ENCODE measurements at places on chromosomes 2 and 18.
A peak's percentile ranks its signal among the peaks of the same experiment; 100 is the strongest.

- no peaks in the 10 kb centered on the region for H3K27me3 ChIP-seq
- H3K4me3 ChIP-seq = no peak overlapping the region
- H3K27ac ChIP-seq = no peak overlapping the region
- H3K4me1 ChIP-seq = no peaks in the 10 kb centered on the region
- no peak for DNase-seq
- H3K36me3 ChIP-seq = no peaks in the 10 kb centered on the region
Observed at GRCh38 chr18:39007031-39007902, 1441.7 kb upstream of the CELF4 start.

GRCh38 chr18:80119111-80119510 is 10.0 kb downstream of the ADNP2 start:
- H3K4me3 ChIP-seq = no peak overlapping the region
- no peak for DNase-seq
- H3K4me1 ChIP-seq = peaks cover 15% of the 10 kb centered on the region
- H3K27ac ChIP-seq = no peak overlapping the region
- peaks cover 20% of the 10 kb centered on the region for H3K36me3 ChIP-seq

DNA sequence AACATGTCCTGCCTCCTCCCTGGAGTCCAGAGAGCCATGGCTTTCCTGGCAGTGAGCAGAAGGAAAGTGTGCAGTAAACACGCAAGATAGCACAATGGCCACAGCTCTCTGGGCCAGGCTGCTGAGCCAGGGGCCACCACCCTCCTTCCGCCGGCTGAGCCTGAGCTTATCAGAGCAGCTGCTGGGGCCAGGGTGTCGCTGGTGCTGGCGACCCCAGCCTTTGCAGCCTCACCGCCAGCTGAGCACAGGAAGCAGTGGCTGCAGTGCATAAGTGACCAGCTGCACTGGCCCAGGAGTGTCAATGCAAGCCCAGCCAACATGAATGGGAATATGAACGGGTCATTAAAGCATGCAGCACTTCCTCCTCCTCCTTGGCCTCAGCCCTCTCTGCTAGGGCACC is 172.0 kb downstream of the ZFP36L2 start:
- no peak overlapping the region for H3K4me3 ChIP-seq
- DNase-seq = no peak
- peaks cover 2% of the 10 kb centered on the region for H3K36me3 ChIP-seq
- peaks cover 15% of the 10 kb centered on the region for H3K4me1 ChIP-seq
- peaks cover 20% of the 10 kb centered on the region for H3K27me3 ChIP-seq
- no peak overlapping the region for H3K27ac ChIP-seq

GRCh38 chr2:86064006-86064405 is 41.7 kb downstream of the POLR1A start:
- H3K27me3 ChIP-seq = no peaks in the 10 kb centered on the region
- no peak for DNase-seq
- H3K36me3 ChIP-seq = peaks cover 69% of the 10 kb centered on the region
- H3K4me3 ChIP-seq = no peak overlapping the region

DNA sequence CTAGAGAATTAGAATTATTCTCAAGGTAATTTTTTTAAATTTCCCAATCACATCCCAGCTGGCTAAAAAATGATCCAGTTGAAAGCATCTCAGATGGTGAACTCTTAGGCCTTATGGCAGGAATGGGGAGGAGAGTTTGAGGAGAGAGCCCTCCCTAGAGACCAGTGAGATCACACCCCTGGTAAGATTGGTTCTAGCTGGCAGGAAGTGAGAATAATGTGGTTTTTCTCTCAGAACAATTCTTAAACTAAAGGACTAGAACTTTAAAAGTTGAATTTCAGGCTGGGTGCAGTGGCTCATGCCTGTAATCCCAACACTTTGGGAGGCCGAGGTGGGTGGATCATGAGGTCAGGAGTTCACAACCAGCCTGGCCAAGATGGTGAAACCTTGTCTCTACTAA is 120.2 kb downstream of the MYO3B start:
- peak; percentile 3 for DNase-seq
- peaks cover 6% of the 10 kb centered on the region for H3K4me1 ChIP-seq
- H3K27ac ChIP-seq = no peak overlapping the region

GRCh38 chr2:129733579-129733978 is 245.9 kb upstream of the RAB6C start:
- DNase-seq = no peak
- H3K4me3 ChIP-seq = no peak overlapping the region
- no peaks in the 10 kb centered on the region for H3K27me3 ChIP-seq

- H3K27ac ChIP-seq = peak overlapping the region; percentile 81
- peaks cover 29% of the 10 kb centered on the region for H3K4me1 ChIP-seq
- H3K27me3 ChIP-seq = no peaks in the 10 kb centered on the region
- no peaks in the 10 kb centered on the region for H3K36me3 ChIP-seq
- peak; percentile 10 for DNase-seq
Observed at GRCh38 chr2:148614322-148615049, 30.1 kb upstream of the EPC2 start.

- H3K27ac ChIP-seq = no peak overlapping the region
- H3K36me3 ChIP-seq = no peaks in the 10 kb centered on the region
- DNase-seq = no peak
- no peak overlapping the region for H3K4me3 ChIP-seq
- no peaks in the 10 kb centered on the region for H3K4me1 ChIP-seq
Observed at GRCh38 chr2:61736953-61737352, 116.9 kb downstream of the FAM161A start.

DNA sequence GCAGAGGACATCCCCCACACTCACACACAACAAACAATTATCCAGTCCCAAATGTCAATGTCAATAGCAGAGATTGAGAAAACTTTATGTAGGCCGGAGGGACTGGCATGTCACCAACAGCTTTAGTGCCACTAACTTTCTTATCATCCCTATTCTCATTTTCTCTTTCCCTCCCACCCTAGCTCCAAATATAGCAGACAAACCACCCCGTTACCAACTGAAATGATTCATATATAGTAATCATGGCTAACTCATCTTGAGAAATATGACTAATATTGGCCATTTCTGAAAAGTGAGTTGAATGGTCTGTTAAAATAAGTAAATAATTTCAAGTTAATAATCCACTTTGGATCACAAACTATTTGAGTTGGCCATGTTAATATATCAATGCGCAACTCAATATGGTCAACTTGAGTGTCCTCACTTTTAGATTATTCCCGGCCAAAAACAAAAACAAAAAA is 242.1 kb upstream of the RND3 start:
- no peaks in the 10 kb centered on the region for H3K27me3 ChIP-seq
- no peak overlapping the region for H3K4me3 ChIP-seq
- no peaks in the 10 kb centered on the region for H3K36me3 ChIP-seq
- H3K4me1 ChIP-seq = no peaks in the 10 kb centered on the region

DNA sequence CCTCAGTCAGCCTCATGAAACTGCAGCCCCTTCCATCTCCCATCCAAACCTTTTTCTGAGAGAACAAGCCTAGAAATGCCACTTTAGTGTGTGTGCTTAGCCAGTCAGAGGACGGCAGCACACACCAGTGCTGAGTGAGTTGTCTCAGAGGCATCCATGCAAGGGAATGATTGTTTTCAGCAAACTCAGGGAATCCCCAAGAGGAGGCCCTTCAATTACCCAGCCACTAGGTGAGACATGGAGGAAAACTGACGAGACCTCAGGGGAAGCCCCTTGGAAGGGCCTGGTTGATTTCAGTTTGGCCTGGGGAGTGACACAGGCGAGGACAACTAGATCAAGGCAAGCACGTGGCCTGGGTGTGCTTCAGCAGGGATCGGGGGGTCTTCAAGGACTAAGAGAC is 49.7 kb downstream of the APOB start:
- DNase-seq = no peak
- H3K4me1 ChIP-seq = no peaks in the 10 kb centered on the region
- no peaks in the 10 kb centered on the region for H3K36me3 ChIP-seq
- H3K4me3 ChIP-seq = no peak overlapping the region
- H3K27ac ChIP-seq = no peak overlapping the region

DNA sequence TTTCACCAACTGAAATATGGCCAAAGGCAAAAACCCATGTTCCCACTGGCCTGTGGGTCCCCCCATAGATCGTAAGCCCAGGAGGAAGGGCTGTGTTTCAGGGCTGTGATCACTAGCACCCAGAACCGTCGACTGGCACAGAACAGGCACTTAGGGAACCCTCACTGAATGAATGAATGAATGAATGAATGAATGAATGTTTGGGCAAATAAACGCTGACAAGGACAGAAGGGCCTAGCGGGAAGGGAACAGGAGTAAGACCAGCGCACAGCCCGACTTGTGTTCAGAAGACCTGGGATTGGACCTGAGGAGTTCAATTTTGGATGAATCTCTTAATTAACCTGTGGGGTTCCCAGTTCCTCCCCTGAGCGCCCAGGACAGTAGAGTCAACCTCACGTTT is 76.2 kb downstream of the TPO start:
- no peak overlapping the region for H3K4me3 ChIP-seq
- DNase-seq = no peak
- H3K27me3 ChIP-seq = peaks cover 12% of the 10 kb centered on the region
- peaks cover 4% of the 10 kb centered on the region for H3K4me1 ChIP-seq

DNA sequence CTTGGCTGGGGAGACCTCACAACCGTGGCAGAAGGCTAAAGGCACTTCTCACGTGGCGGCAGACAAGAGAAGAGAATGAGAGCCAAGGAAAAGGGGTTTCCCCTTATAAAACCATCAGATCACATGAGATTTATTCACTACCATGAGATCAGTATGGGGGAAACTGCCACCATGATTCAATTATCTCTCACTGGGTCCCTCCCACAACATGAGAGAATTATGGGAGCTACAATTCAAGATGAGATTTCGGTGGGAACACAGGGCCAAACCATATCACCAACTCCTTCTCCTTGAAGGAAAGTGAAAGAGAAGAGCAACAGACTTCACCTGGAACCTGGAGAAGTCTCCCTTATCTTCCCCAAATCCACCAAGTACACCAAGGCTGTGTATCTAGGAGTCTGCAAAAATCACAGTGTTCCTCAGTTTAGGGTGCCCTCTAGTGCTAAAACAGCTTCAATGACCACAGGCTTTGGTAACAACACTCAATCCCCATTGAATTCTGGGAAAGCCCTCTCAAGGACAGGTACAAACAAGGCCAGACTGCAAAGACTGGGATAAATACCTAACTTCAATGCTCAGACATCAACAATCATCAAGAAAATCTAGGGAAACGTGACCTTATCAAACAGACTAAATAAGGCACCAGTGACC is 148.8 kb upstream of the SRD5A2 start:
- H3K27me3 ChIP-seq = peaks cover 12% of the 10 kb centered on the region
- no peaks in the 10 kb centered on the region for H3K4me1 ChIP-seq
- no peak overlapping the region for H3K27ac ChIP-seq
- no peak overlapping the region for H3K4me3 ChIP-seq
- peaks cover under 1% of the 10 kb centered on the region for H3K36me3 ChIP-seq
- DNase-seq = no peak

- H3K27ac ChIP-seq = no peak overlapping the region
- peaks cover 55% of the 10 kb centered on the region for H3K27me3 ChIP-seq
- no peaks in the 10 kb centered on the region for H3K4me1 ChIP-seq
- no peak overlapping the region for H3K4me3 ChIP-seq
- peak; percentile 35 for DNase-seq
- H3K36me3 ChIP-seq = no peaks in the 10 kb centered on the region
Observed at GRCh38 chr2:129936334-129936934, 43.0 kb upstream of the RAB6C start.

DNA sequence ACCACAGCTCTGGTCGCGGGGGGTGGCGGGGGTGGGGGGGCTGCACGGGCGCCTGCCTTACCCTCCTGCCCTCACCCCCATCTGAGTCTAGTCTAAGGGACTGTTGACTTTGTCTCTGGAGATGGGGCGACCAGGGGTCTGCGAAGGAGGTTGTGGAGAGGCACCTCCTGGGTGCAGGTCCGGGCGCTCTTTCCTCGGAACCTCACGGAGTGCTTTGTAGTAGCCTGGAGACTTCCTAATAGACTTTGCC is 141.3 kb downstream of the MEIS1 start:
- H3K27me3 ChIP-seq = peaks cover 60% of the 10 kb centered on the region
- DNase-seq = no peak
- no peak overlapping the region for H3K27ac ChIP-seq
- peak overlapping the region; percentile 51 for H3K4me3 ChIP-seq

DNA sequence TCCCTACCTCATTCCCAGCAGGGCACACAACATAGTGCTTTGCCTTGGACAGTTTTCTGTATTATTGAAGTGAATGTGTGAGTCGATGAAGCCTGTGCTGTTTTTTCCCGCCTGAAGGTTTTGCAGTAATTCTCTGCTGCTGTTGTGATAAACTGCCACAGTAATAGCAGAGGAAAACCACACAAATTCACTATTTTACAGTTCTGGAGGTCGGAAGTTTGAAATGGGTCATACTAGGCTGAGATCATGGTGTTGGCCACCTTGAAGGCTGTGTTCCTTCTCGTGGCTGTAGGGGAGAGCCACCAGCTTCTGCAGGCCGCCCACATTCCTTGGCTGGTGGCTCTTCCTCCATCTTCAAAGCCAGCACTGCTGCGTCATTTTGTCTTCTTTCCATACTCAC is 678 bp upstream of the SLC16A14 start:
- peaks cover 13% of the 10 kb centered on the region for H3K27me3 ChIP-seq
- DNase-seq = no peak
- H3K4me1 ChIP-seq = peaks cover 32% of the 10 kb centered on the region

DNA sequence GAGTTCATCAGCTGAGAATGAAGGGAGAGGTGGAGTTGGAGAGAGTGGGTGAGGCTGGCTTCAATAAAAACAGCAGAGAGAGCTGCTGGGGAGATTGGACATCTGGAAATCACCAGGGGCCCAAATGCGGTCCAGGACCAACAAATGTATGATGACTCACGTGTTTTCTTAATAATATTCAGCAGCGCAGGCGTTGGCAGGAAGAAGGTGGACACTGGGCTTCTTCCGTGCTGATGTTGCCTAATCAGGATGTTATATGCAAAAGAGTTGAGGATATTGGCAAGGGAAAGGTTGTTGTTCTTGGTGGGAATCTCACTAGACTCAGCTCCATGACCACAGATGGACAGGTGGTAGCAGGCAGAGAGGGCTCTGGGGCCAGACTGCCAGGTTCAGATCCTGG is 12.8 kb upstream of the PLA2R1 start:
- H3K4me3 ChIP-seq = no peak overlapping the region
- DNase-seq = no peak
- H3K27me3 ChIP-seq = no peaks in the 10 kb centered on the region
- H3K27ac ChIP-seq = no peak overlapping the region
- no peaks in the 10 kb centered on the region for H3K4me1 ChIP-seq

GRCh38 chr2:232668805-232669444 is 28.2 kb upstream of the GIGYF2 start:
- peaks cover 35% of the 10 kb centered on the region for H3K27me3 ChIP-seq
- H3K36me3 ChIP-seq = no peaks in the 10 kb centered on the region
- DNase-seq = no peak
- no peak overlapping the region for H3K4me3 ChIP-seq
- H3K4me1 ChIP-seq = no peaks in the 10 kb centered on the region
- no peak overlapping the region for H3K27ac ChIP-seq

DNA sequence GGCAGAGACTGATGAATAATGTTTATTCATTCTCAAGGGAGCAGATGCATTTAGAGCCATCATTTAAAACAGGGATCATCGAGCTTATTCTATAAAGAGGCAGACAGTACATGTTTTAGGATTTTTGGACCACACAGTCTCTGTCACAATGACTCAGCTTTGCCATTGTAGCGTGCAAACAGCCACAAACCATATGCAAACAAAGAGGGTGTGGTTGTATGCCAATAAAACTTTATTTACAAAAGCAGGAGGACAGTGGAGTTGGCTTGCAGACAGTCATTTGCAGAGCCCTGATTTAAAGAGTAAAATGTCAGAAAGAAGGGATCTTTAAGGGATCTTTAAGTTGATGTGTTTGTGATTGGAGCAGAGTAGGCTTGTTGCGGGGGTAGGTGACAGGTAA is 51.5 kb downstream of the SMIM21 start:
- H3K4me3 ChIP-seq = no peak overlapping the region
- H3K36me3 ChIP-seq = no peaks in the 10 kb centered on the region
- no peak overlapping the region for H3K27ac ChIP-seq
- DNase-seq = no peak
- H3K4me1 ChIP-seq = no peaks in the 10 kb centered on the region
- peaks cover 23% of the 10 kb centered on the region for H3K27me3 ChIP-seq

All from stimulated activated naive B cell treated with anti-CD40 and anti-IgM and Interleukin-4, amounts not matched to agents 10 μg/mL and 1 μg/mL and 100 μg/mL, for 72 hours (primary cell).